A673 (cell line): ENCODE measurements at places on chromosomes 1 and 21.

- no peak for DNase-seq
- no peak overlapping the region for H3K4me3 ChIP-seq
- no peak overlapping the region for H3K27ac ChIP-seq
- no peaks in the 10 kb centered on the region for H3K36me3 ChIP-seq
- H3K4me1 ChIP-seq: no peaks in the 10 kb centered on the region
- H3K27me3 ChIP-seq: peaks cover 11% of the 10 kb centered on the region
Observed at GRCh38 chr21:35359076-35359475, 310.0 kb upstream of the RUNX1 start.

GRCh38 chr1:234934611-234935033 is 194.0 kb downstream of the TOMM20 start:
- H3K4me1 ChIP-seq: no peaks in the 10 kb centered on the region
- no peaks in the 10 kb centered on the region for H3K36me3 ChIP-seq
- no peak overlapping the region for H3K4me3 ChIP-seq
- no peak overlapping the region for H3K27ac ChIP-seq
- DNase-seq: no peak

DNA sequence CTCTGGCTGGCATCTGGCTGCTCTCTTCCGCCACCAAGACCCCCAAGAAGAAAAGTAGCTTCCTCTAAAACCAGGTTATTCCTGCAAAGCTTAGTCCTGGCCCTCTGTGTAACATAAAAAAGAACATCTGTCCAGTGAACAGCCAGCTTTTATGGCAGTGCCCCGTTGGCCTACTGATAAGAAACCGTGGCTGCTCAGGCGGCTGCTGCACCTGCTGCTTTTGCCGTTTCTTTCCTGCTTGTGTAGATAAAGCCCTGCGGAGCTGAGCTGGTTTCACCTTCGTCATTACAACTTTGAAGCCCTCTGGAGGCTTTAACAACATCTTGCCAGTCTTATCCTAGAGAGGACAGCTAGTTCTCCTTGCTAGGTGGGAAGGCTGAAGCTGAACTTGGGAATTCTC is 20.5 kb downstream of the ELAPOR1 start:
- no peaks in the 10 kb centered on the region for H3K27me3 ChIP-seq
- no peak for DNase-seq
- H3K27ac ChIP-seq: no peak overlapping the region
- H3K4me3 ChIP-seq: no peak overlapping the region
- peaks cover 15% of the 10 kb centered on the region for H3K4me1 ChIP-seq
- H3K36me3 ChIP-seq: no peaks in the 10 kb centered on the region

GRCh38 chr1:20367116-20367585 is 76.5 kb downstream of the VWA5B1 start:
- no peak overlapping the region for H3K27ac ChIP-seq
- peaks cover 87% of the 10 kb centered on the region for H3K27me3 ChIP-seq
- H3K4me3 ChIP-seq: peak overlapping the region; percentile 15
- peak; percentile 44 for DNase-seq
- H3K36me3 ChIP-seq: no peaks in the 10 kb centered on the region

DNA sequence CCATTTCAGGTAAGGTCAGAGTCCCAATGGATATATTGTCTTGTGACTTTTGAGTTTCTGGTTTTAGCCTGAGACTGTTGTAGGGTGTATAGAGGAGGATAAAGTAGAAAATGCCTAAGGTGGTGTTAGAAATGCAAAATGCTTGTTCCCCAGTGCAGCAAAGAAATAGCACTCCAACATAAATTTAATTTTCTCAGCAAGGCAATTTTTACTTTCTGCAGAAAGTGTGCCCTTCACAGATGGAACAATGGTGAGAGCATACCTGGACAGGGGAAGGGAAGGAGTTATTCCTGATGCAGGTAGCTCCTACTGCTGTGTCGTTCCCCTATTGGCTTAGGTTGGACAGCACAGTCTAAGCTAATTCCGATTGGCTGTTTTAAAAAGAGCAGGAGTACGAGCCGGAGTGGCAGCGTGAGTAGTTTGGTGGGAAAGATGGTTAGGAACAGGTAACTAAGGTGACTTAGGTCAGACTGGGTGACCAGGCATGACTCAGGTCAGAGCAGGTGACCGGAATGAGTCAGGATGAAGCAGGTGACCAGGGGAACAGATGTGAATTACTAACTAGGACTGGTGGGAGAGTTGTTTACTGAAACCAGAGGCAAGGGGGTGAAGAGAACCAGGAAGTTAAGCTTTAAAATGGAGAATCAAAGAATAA is 21.5 kb downstream of the SPATA45 start:
- no peaks in the 10 kb centered on the region for H3K4me1 ChIP-seq
- H3K27me3 ChIP-seq: no peaks in the 10 kb centered on the region
- no peak overlapping the region for H3K4me3 ChIP-seq
- no peak overlapping the region for H3K27ac ChIP-seq
